Hepatocyte (in vitro differentiated cells): ENCODE measurements at places on chromosomes 16 and 17.

GRCh38 chr16:62391134-62391533 is 354.9 kb upstream of the CDH8 start:
- DNase-seq, result no peak

GRCh38 chr17:4506175-4506813 is 7.6 kb downstream of the SPNS2 start:
- DNase-seq, result no peak

DNA sequence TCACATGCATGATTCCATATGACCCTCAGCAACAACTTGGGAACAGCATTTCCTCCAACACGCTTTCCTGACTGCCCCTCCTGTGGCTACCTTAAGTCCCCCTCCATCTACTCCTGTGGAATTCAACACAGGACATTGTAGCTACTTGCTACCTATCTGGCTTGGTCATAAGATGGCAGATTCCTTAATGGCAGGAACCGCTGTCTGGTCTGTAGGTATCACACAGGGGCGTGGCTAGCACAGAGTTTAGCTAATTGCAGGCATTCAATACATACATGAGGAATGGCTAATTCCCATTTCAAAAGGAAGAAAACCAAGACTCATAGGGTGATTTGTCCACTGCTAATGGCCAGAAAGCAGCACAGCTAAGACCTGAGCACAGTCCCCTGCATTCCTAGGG is 8.6 kb downstream of the LRRC59 start:
- DNase-seq, result no peak

GRCh38 chr17:1322014-1322428 is 42.6 kb downstream of the TRARG1 start:
- no peak for DNase-seq

DNA sequence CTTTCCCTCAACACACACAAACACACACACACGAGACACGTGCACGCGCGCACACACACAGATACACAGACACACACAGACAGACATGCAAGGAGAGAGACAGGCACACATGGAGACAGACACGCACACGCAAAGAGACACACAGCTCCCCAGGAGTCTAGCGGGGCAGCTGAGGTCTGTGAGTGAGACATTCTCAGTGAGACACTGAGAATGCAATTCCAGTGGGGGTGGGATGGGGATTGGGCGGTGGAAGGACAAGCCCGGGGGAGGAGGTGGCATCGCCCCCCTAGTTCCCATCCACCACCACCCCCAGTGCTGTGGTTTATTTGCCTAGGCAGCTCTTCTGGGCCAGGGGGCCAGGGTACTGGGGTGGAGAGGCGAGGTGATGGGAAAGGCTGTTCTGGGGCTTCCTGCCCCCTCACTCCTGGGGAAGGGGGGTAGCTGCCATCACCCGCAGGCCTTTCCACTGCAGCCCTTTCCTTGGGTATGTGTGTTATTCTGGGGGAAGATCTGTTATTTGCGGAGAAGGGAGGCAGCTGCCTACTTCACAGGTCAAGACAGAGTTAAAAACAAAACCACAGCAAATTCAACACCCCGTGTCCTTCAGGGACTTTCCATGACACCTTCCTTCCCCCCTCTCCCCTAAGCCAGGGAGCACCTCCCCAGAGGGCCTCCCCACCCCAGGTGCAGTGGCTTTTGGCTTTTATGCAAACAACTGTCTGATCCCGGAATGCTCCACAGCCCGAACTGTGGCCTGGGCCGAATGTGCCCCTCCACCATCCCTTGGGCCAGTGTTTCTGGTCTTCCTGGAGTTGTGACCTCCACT is 18.0 kb downstream of the GRB7 start:
- DNase-seq, result no peak

- no peak for DNase-seq
These were observed 401.3 kb downstream of the ZFHX3 start for GRCh38 chr16:72646615-72647014.

DNA sequence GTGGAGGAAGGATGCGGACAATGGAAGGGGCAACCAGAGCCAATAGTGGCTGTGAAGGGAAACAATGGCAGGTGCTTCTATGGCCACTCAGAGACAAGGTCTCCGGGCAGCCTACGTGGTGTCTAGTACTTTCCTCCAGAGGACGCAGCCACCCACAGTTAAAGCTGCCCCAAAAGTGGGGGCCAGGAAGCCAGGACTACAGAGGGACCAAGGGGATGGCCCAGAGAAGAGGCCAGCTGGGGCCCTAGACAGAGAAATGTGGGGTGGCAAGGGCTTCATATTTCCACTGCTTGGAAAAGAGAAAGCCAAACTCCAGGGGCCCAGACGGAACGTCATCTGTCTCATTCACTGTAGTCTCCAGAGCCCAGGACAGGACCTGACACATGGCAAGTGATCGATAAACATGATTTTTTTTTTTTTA is 837 bp upstream of the PER1 start:
- no peak for DNase-seq

- peak; percentile 4 for DNase-seq
These were observed 119.2 kb downstream of the SKAP1 start for GRCh38 chr17:48310748-48311213.

DNA sequence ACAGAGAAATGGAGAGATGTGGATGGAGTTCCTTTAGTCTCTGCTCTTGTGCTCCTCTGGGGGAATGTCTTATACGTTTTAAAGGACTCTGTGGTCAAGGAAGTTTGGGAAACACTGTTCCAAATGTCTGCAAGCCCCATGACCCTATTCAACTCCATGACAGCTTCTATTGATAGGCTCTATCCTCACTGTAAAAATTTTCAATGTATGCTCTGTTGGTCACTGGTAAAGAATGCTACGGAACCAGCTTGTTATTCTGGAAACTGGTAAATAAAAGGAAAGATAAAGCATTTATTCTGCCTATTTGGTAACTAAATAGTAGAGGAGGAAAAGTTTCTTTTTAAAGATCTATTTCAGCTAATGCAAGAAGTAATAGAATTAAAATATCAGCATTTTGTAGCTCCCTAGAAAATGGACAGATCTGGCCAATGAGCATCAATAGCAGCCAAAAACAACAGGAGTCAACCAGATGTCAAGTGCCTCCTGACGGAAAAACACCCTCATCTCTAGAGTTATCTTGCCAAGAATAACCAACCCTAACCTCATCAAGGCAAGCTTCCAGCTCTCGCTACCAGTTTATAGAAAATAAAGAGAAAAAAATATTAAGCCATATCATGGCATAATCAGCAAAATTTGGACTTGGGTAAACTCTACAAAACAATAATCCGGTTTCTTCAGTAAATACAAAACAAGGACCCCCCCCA is 16.1 kb downstream of the GDE1 start:
- DNase-seq, result no peak

DNA sequence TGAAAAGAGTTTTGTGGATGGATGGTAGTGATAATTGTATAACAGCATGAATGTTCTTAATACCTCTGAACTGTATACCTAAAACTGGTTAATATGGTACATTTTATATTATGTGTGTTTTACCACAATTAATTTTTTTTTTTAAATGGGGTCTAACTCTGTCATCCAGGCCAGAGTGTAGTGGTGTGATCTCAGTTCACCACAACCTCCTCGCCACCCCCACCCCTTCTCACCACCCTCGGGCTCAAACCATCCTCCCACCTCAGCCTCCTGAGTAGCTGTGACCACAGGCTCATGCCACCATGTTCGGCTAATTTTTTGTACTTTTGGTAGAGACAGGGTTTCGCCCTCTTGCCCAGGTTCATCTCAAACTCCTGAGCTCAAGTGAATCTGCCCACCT is 123.2 kb downstream of the CDRT15L2 start:
- no peak for DNase-seq

- no peak for DNase-seq
These were observed 343.7 kb downstream of the CPPED1 start for GRCh38 chr16:12460064-12460392.
